ENCODE measurements at places on chromosomes 11 and 22.

- DNase-seq, result no peak
Observed at GRCh38 chr11:91952056-91952455, 272.6 kb upstream of the FAT3 start.

GRCh38 chr11:129425214-129425613 is 49.6 kb downstream of the BARX2 start:
- DNase-seq, result no peak

- DNase-seq, result no peak
Observed at GRCh38 chr22:29074276-29074772, 1.5 kb downstream of the KREMEN1 start.

DNA sequence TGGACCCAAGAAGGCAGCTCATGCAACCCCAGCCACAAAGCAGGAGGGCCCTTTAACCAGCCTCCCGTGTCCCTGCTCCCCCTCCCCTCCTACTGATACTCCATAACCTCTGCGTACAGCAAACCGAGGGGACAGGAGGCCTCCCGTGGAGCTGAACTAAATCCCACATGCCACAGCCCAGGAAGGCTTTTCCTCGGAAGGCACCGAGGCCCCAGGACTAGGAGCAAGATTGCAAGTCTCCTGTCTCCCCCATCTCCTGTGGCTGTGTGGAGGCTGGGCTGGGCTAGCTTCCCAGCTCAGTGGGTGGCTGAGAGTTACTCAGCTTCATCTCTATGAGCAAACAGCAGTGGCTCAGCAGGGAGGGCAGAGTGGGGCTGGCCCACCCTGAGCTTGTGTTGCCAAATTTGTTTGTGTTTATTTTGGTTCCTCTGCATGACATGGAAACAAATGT is 62.7 kb upstream of the NECTIN1 start:
- no peak for DNase-seq

DNA sequence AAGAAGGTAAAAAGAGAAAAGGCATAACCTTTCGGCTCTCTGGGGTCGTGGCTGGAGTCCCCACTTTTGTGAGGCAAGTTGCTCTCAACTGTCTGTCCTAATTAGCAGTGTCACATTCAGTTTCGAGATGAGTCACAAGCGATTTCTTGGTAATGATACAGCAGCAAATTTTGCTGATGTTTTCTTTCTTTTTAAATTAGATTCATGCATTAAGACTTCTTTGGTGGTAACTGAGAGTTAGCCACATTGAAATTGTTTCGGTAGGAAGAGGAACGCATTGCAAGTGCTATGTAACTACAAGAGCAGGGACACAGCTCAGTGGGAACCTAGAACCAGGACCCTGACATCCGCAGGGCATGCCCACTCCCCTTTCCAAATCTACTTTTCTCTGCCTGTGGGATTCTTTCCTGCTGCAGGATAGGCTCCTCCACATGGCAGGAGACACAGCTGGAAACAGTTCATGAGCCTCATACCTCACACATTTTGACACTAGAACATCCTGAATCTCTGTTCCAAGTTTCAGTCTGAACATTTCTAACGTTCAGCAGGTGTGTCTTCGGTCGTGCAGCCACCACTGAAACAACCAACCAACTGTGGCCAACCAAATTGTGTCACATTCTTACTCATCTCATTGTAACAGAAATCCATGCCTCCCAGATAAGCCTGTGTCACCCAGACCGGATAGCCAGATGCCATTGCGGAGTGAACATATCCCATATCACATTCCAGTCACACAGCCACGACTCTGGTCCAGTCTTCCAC is 987.6 kb downstream of the NTM start:
- DNase-seq, result no peak

All from T47D (cell line).